ENCODE measurements at places on chromosomes 12 and 14.

DNA sequence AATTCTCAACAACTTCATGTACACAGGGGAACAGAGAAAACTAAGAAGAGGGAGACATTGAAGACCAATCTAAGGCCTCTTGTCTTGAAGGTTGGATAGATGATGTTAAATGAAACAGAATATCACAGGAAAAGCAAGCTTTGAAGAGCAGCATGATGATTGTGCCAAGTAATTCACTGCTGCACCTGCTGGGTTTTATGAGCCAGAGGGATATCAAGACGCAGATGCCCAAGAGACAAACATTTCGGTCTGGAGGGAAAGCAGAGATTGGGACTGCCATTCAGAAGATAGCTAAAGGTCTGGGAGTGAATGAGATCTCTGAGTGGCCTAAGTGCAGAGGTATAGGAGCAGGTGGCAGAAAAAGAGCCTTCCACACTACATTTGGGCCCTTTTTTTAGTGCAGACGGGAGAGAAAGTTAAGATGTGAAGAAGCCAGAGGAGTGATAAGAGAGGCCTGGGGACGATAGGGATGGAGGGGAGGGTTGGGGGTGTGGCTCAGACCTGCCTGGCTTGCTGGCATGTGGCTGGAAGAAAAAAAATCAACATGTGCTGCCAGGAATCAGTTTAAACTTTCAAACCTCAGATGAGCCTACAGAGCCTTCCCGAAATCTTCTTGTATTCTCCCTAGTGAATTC, 200.6 kb downstream of the AEBP2 start:
- no peak for DNase-seq

- no peak for DNase-seq
Measured at GRCh38 chr14:74858022-74858421, 17.9 kb downstream of the PROX2 start.

GRCh38 chr12:47955059-47955458, 8.3 kb upstream of the TMEM106C start:
- DNase-seq: no peak

DNA sequence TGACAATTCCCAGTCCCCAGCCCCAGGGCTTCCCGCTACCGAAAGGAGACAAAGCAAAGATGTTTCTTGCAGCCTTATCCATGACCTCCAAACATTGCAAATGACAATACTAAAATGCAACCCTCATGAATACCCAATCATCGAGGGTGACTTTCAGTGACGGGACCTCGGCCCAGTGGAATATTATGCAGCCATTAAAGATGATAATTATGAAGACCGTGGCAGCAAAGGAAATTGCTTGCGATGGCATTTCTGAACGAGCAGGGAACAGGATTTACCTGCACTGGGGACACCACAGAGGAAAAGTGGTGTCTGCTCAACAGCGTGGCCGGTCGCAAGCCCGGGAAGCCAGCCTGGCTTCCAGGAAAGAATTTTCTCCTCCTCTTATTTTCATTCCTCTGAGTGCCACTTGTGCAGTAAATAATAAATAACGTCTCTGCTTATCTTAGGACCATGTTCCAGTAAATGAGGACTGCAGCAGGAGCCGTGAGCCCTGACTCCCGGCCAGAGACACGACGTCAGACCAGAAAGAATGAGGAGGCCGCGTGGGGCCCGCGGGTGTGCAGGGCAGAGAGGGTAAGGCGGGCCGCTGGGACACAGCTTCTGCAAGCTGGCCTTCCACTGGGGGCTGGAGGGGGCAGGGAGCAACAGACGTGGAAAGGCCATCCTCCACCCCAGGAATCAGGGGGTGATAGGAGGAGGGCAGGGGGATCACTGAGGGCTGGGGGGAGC, 6.6 kb downstream of the C14orf180 start:
- no peak for DNase-seq

DNA sequence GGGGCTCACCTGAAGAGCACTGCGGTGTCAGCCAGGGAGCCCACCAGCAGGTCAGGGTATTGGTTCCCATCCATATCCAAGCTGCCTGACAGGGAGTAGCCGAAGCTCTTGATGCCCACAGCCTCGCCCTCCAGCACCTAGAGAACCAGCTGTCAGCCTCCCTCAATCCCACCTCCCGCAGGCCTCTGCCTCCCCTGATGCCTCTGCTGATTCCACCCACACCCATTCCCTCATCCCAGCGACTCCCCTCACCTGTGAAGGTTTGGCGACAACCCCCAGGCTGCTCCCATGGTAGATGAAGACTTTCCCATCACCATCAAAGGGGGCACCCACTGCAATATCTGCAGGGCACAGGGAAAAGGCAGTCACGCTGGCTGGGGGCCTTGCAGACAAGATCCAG, 10.0 kb downstream of the ITGA7 start:
- DNase-seq: no peak

DNA sequence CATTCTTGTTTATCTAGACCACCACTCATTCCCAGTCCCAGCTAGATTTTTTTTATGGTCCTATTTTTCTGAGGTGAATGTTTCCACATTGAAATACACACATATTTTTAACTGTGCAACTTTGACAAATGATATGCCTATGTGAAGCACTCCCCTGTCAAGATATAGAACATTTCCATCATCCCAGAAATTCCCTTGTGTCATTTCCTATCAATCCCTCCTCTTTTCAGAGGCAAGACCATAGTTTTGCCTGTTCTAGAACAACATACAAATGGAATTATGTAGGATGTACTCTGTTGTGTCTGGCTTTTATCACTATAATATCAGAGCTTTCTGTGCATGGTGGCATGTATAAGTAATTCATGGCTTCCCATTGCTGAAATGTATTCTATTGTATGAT, 32.7 kb downstream of the TMEM19 start:
- no peak for DNase-seq

DNA sequence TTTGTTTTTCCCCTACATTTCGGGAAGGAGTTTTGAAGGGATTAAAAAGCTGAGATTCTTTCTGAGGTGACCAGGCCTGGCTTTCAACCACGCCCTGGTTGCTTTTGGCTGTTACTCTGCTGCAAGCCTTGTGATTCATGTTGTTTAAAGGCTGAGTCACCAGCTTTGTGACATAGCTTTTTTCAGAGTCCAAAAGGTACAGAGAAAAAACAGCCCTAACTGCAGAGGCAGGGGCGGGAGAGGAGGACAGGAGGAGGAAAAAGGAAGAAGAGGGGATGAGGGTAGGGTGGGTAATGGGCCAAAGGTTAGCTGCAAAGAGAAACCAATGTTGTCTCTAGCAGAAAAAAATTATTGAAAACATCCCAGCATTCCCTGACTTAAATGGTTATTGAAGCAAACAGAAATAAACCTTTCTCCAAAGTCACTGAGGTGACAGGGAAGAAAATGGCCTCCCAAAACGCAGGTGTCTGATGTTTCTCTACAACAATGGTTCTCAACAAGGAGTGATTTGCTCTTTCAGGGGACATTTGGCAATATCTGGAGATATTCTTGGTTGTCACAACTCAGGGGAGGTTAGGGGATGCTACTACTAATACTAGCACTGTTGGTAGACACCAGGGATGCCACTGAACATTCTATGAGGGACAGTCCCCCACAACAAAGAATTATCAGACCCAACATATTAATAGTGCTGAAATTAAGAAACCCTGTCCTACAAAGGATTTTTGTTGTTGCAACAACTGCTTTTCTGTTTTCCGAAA, 2.1 kb upstream of the UBC start:
- peak; percentile 55 for DNase-seq

DNA sequence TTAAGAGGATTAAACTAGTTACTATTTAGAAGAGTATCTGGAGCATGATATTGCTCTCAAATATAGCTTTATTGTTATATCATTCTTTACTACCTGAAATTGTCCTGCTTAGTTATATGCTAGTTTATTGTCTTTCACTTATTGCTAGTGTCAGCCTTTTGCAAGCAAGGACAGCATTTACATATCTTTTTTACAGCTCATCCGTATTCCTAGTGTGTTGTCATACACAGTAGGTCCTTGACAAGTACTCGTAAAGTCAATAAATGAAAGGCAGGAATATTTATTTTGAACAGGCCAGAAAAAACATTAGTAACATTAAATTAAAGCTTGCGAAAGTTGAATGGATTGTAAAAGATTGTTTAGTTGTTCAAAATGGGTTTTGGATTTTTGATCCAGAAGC, 35.0 kb downstream of the CRADD start:
- no peak for DNase-seq

GRCh38 chr14:23054000-23054811, 3.1 kb downstream of the CDH24 start:
- DNase-seq: no peak

- no peak for DNase-seq
Measured at GRCh38 chr12:122102331-122102730, 23.8 kb downstream of the MLXIP start.

DNA sequence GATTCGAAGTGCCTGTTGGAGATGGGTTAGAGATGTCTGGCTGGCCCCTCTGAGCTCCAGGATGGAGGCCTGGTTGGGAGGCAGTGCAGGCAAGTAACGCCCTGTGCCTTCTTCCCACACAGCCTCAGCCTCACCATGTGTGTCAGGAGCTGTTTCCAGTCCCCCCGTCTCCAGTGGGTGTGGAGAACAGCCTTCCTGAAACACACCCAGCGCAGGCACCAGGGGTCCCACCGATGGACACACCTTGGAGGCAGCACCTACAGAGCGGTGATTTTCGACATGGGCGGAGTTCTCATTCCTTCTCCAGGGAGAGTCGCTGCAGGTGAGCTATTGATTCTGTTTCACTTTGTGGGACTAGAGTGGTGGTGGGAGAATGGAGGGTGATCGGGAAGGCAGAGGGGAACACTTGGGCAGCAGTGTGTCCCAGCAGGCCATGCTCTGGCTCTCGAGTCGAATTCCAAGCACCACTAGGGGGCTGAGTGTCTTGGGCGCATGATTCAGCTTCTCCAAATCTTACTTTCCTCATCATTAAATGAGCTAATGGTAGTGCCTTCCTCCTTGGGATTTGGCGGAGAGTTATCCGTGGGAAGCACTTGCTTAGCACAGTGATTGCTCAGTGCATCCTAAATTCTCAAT, 6.8 kb downstream of the ACAD10 start:
- no peak for DNase-seq

DNA sequence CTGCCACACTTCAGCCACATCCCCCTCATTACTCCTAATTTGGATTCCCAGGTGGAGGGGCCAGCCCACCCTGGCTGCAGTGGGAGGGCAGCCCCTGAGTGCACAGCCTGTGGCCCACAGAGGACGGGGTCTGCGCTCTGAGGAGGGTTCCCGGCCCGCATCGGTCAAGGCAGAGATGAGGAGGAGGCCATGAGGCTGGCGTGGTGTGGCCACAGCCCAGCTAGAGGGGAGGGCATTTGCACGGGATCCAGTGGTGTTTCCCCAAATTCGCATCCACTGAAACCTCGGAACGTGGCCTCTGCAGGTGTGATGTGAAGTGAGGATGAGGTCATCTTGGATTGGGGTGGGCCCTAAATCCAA, 38.1 kb upstream of the FBRSL1 start:
- DNase-seq: no peak

GRCh38 chr12:47234576-47235141, 154.9 kb upstream of the AMIGO2 start:
- no peak for DNase-seq

DNA sequence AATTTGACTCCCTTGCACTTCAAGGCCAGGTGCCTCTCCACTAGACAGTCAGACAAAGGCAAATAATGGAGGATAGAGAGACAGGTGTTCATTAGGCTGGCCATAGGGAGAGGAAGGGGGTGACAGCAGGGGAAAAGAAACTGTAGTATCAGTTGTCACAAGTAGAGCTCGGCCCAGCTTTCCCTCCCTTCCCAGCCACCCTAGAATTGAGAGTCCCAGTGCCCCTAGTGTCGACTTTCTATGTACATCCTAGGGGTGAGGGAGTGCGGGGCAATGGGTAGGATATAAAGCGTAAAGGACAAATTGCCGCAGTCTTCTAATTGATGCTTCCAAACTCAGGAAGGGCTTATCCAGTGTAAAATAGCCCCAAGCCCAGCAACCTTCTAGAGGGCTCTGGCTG, 39.0 kb downstream of the BAZ2A start:
- no peak for DNase-seq

All from CD4-positive, alpha-beta T cell treated with Interleukin-6 at 100 ng/mL for 8 hours (primary cell).